ENCODE measurements at places on chromosomes 5 and 9. TPM values are rescaled to one million over a fixed set of nuclear protein-coding genes. Genes with fewer than 3 reads are reported as not detected.

The FOXD4L4 gene
- total RNA-seq: 0.12 TPM

The HEMGN gene
- total RNA-seq: 0.99 TPM

The FCN2 gene
- total RNA-seq: not detected

The PHAX gene
- 40.7 TPM for total RNA-seq

The ZNF883 gene
- 0.29 TPM for total RNA-seq

The IL13 gene
- total RNA-seq: 13.0 TPM

The OBP2B gene
- total RNA-seq: not detected

The LCN1 gene
- total RNA-seq: not detected

The MCC gene
- 4.0 TPM for total RNA-seq

The RAB3C gene
- total RNA-seq: not detected

The CNTLN gene
- 0.27 TPM for total RNA-seq

The PCDHA10 gene
- not detected for total RNA-seq

The SOHLH1 gene
- not detected for total RNA-seq

The CER1 gene
- not detected for total RNA-seq

The C9 gene
- not detected for total RNA-seq

The CCDC192 gene
- not detected for total RNA-seq

The TMEM252 gene
- not detected for total RNA-seq

The CAMK4 gene
- 36.5 TPM for total RNA-seq

The FXN gene
- total RNA-seq: 15.2 TPM

The PCAT7 gene
- not detected for total RNA-seq

The LTC4S gene
- total RNA-seq: 1.1 TPM

The PCDHB3 gene
- not detected for total RNA-seq

The CDC23 gene
- total RNA-seq: 33.4 TPM

The FRMD3 gene
- total RNA-seq: 0.62 TPM

The SLC34A1 gene
- not detected for total RNA-seq

The GPR150 gene
- total RNA-seq: 0.50 TPM

The SLC6A3 gene
- not detected for total RNA-seq

The DMRT3 gene
- not detected for total RNA-seq

The ALDOB gene
- not detected for total RNA-seq

The RPS14 gene
- total RNA-seq: 3,748 TPM

The PRLR gene
- total RNA-seq: not detected

All from activated CD4-positive, alpha-beta memory T cell treated with anti-CD3 and anti-CD28 coated beads for 36 hours (primary cell).